ENCODE measurements at places on chromosomes 1 and 21. TPM values are rescaled to one million over a fixed set of nuclear protein-coding genes. Genes with fewer than 3 reads are reported as not detected.

ERICH3 gene
- not detected for total RNA-seq

KIAA0040 gene
- 1.1 TPM for total RNA-seq

ZYG11A gene
- under 0.01 TPM for total RNA-seq

SERPINC1 gene
- total RNA-seq = not detected

TRPM2 gene
- 0.36 TPM for total RNA-seq

- DNase-seq = peak; percentile 26
Observed at GRCh38 chr1:75985827-75986226, 53.6 kb upstream of the ASB17 start.

DNA sequence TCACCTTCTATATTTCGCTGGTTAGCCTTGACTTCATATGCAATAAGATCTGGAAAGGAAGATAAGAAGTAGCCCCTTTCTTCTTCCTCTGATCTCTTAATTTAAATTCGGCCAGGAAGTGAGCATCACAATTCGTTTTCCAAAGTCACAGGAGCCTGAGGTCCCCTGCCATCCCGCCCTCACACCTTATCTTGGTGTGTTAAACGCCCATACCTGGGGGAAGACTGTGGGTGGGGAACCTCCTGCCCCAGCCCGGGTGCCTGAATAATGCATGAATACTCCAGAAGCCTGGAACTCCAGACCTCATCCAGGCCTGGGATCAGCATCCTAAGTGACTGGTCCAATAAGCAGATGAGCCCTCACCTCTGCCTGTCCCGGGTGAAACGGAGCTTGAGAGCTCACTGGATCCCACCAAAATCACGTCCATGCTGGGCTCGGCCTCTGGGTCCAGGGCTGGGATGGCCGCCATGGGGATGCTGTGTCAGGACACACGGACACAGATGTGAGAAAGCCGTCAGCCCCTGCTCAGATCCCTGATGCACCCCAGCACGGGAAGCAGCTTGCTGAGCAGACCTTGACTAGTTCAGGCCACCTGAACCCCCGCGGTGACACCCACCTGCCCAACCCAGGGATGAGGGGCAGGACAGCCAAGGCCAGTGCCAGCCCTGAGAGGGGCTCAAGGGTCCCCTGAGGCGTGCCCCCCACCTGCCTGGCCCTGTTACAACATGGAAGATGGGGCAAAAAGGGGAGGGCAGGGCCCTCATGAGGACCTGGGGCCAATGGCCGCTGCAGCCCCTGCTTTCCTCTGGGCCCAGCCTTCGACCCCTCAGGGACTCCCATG, 686 bp downstream of the DNMT3L start:
- peak; percentile 64 for DNase-seq

- DNase-seq = no peak
Observed at GRCh38 chr21:19468991-19469715, 1065.6 kb upstream of the TMPRSS15 start.

GRCh38 chr1:7856345-7856744, 3.5 kb upstream of the UTS2 start:
- no peak for DNase-seq

DNA sequence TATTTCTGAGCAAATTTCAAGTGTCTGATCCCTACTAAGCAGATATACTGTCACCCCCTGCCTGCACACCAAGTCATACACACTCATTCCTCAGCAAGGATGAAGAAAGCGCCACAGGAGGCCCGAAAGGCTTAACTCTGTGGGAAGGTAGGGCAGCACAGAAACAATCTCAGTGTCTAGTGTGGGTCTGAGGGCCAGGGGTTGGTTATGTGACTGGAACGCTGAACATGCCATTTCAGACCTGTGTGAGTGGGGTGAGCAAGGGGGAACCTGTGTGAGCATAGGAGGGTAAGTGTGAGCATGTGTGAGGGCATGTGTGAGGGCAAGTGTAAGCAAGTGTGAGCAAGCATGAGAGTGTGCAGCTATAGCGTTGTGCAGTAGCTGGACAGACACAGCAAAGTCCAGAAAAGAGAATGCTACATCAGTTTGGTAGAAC, 6.2 kb downstream of the ITPKB start:
- DNase-seq = no peak

DNA sequence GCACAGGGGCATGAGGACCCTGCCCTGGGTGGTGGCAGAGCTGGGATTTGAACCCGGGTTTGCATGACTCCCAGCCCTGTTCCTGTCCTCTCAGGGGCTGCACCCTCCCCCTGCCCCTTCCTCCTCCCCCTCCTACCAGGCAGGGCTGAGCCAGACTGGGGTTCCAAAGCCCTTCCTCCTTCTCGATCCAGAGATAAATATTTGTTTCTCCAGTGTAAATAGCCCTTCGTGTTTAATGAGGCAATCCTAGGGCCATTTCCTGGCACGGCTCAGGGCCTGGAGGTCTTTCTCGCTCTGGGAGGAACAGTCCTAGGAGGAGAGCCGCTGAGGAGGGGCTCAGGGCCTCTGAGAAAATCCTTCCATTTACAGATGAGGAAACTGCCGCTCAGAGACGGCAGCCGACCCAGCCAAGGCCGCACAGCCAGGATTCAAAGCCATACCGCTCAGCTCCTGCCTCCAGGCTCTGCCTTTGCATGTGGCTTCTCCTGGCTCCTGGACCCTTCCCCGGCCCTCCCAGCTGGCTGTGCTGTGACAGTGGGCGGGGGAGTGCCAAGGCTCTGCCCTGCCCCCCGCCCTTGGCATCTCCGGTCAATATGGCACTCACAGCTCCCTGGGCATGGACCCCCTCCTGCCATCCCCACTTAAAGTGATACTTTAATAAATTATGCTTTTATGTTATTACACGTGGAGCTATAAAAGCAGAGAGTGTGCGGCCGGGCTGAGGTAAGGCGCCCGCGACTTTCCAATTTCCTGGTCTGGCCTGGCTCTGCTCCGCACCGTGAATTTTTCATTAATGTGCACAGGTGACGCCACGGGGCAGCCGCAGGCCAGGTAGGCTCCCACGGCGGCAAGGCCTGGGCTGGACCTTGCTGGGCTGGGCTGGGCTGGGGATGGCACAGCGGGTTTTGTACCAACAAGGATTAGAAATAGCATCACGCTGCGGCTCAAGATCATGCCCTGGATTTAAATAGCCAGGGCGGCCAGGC, 114.7 kb upstream of the WNT4 start:
- DNase-seq = peak; percentile 61

- no peak for DNase-seq
Observed at GRCh38 chr1:208100106-208100505, 144.1 kb downstream of the PLXNA2 start.

DNA sequence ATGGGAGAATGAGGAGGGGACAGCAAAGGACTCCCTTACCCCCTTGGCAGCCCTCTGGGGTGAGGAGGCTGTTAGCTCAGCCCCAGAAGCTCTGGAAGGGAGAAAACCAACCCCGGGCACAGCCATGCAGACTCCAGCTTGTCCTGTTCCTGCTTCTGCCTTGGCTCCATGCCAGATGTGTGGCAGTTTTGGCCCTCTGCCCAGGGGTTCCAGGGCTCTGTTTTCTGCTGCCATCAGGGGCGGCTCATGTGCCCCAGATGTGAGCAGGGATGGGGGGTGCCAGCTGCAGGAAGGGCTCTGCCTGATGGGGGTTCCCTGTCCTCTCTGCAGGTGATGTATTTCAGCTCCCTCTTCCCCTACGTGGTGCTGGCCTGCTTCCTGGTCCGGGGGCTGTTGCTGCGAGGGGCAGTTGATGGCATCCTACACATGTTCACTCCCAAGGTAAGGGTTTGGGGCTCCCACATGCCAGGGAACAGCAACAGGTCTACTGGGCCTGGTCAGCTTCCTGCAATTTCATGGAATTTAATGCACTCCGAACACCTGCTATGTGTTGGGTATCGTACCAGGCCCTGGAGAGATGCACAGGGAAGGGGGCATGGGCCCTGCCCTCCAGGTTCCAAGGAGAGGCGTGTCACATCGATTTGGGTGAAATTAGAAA, 26.1 kb downstream of the SLC6A17 start:
- peak; percentile 49 for DNase-seq

GRCh38 chr21:24290151-24290833, 1317.0 kb downstream of the MRPL39 start:
- no peak for DNase-seq

GRCh38 chr1:224989615-224990014, 60.1 kb downstream of the DNAH14 start:
- DNase-seq = no peak

DNA sequence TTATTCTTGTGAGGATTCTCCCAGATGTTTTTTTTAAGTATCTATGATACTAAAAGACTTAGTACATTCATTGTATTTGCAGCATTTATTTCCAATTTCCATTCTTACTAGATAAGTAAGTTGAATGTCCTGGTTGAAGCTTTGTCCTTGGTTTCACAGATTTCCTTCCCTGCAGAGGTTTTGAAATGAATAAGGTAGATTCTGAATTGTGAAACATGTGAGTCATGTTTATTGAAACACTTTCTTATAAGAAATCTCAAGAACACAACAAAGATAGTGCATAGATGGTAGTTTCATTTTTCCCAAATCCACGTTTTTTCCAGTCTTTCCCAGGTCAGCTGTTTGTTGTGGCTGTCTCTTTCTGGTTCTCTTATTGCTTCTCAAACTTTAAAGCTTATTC, 24.8 kb downstream of the GABPA start:
- DNase-seq = no peak

GRCh38 chr1:156436141-156437036, 64.2 kb downstream of the MEF2D start:
- DNase-seq = no peak
